ENCODE measurements at places on chromosomes 2 and 18. TPM values are rescaled to one million over a fixed set of nuclear protein-coding genes. Genes with fewer than 3 reads are reported as not detected.

DNA sequence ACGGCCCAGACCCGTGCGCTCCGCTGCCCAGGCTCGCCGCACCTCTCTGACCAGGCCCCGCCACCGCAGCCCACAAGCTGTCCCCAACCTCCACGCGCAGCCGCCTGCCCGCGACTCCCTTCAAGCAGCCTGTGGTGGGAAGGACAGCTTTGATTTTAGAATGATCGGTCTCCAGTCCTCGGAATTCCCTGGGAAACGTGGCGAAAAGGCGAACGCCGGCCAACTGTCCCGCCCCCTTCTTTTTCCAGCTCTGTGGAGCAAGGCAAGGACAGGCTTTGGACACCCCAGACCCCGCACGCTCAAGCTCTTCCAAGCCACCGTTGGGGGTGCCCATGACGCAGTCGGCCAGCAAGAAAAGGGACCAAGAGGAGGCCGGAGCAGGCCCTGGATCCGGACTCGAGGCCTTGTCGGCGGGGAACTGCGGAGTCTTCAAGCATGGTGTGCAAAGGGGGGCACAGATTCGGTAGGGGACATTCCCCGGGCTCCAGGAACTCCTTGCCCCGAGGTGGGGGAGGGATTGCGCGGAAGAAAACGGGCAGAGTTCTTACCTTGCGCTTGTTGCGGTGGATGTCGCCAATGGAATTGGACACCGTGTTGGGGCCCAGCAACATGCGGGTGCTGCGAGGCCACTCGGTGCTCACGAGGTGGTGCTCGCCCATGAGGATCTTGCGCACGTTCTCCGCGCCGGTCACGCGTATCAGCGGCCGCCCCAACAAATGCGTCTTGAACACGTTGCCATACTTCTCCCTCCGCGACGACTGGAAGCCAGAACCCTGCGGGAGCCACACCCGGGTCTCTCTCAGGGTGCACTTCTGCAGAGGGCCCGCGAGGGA lies 4.0 kb downstream of the CYP26B1 start:
- H3K4me3 ChIP-seq = peak overlapping the region; percentile 3
- no peaks in the 10 kb centered on the region for H3K36me3 ChIP-seq
- DNase-seq = peak; percentile 34
- H3K4me1 ChIP-seq = peaks cover 38% of the 10 kb centered on the region
- peaks cover 63% of the 10 kb centered on the region for H3K27me3 ChIP-seq

Gene SCYGR4
- polyA plus RNA-seq = 0.03 TPM

Gene MOB4
- 36.6 TPM for polyA plus RNA-seq

Gene MAL
- 0.30 TPM for polyA plus RNA-seq
